ENCODE measurements at places on chromosomes 12 and 14. TPM values are rescaled to one million over a fixed set of nuclear protein-coding genes. Genes with fewer than 3 reads are reported as not detected.

DNA sequence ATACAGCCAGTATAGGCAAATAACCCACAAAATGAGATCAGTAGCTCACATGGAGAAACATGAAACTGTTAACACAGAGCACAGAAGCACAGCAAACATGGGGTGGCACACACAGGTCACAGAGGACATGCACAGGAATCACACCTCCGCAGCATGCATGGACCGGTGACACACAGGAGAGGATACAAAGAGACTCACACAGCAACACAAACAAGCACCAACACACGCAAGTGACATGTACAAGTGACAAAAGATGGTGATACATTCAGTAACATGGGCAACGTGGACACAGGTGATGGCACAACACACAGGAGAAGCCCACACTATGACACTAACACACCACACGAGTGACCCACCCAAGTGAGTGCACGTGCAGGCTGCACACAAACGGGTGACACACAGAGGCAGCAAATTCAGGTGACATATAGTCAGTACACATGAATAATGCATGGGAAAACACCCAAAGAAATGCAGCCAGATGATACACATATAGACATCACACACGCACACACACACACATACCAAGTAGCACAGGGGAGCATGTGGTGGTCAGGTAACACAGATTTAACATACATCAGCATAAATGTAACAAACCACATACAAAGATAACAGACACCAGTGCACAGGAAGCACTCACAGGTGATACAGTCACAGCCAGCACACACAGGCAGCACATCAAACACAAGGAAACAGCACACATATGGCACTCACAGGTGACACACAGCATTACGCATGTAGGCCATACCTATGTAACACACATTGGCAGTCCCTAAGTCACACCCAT is 216.0 kb upstream of the SFSWAP start:
- H3K27me3 ChIP-seq, result no peaks in the 10 kb centered on the region
- no peaks in the 10 kb centered on the region for H3K36me3 ChIP-seq
- H3K4me1 ChIP-seq, result no peaks in the 10 kb centered on the region
- DNase-seq, result no peak
- no peak overlapping the region for H3K27ac ChIP-seq

DNA sequence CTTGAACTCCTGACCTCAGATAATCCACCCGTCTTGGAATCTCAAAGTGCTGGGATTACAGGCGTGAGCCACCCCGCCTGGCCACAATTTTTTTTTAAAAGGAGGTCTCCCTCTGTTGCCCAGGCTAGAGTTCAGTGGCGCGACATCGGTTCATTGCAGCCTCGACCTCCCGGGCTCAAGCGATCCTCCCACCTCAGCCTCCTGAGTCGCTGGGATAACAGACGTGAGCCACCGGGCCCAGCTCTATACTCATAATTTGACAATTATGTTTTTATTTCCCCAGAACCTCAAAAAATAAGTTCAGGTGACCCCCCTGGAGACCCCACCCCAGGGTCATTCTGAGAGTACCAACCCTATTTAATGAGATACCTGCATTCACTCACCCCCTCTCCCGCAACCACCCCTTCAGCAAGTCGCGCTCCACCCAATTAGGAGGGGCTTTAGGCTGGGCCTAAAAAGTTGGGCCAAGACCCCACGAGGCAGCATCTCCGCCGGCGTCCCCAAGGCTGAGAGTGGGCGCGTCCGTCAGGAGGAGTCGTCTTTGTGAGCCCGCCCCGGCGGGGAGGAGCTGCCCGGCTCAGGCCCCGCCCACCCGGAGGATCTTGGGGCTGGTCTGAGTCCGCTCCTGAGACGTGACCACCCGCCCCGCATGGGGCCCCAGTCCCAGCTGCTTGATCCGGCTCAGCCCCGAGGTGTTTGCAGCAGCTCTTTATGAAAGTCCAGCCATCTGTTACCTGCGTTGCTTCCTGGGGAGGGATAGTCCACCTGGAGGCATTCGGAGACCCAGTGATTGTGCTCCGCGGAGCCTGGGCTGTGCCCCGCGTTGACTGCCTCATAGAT is at the start of gene ANKRD33:
TSS of gene ANKRD33 (plus strand) at position 628 of the 840 bp plus-strand sequence. CDS start at position 712, 84 bp downstream.
- peak within 1 kb of the TSS; percentile 60 for H3K4me3 ChIP-seq
- H3K27ac ChIP-seq, result no peak within 1 kb of the TSS
- peak; percentile 94 for DNase-seq
- peaks cover 12% of the 10 kb centered on the region for H3K4me1 ChIP-seq
- no peaks in the 10 kb centered on the region for H3K36me3 ChIP-seq
- H3K27me3 ChIP-seq, result peaks cover 12% of the 10 kb centered on the region

GRCh38 chr14:32332415-32333316 is 3.6 kb downstream of the AKAP6 start:
- H3K4me1 ChIP-seq, result peaks cover 18% of the 10 kb centered on the region
- no peaks in the 10 kb centered on the region for H3K36me3 ChIP-seq
- H3K4me3 ChIP-seq, result no peak overlapping the region
- no peak for DNase-seq
- no peaks in the 10 kb centered on the region for H3K27me3 ChIP-seq
- no peak overlapping the region for H3K27ac ChIP-seq

DNA sequence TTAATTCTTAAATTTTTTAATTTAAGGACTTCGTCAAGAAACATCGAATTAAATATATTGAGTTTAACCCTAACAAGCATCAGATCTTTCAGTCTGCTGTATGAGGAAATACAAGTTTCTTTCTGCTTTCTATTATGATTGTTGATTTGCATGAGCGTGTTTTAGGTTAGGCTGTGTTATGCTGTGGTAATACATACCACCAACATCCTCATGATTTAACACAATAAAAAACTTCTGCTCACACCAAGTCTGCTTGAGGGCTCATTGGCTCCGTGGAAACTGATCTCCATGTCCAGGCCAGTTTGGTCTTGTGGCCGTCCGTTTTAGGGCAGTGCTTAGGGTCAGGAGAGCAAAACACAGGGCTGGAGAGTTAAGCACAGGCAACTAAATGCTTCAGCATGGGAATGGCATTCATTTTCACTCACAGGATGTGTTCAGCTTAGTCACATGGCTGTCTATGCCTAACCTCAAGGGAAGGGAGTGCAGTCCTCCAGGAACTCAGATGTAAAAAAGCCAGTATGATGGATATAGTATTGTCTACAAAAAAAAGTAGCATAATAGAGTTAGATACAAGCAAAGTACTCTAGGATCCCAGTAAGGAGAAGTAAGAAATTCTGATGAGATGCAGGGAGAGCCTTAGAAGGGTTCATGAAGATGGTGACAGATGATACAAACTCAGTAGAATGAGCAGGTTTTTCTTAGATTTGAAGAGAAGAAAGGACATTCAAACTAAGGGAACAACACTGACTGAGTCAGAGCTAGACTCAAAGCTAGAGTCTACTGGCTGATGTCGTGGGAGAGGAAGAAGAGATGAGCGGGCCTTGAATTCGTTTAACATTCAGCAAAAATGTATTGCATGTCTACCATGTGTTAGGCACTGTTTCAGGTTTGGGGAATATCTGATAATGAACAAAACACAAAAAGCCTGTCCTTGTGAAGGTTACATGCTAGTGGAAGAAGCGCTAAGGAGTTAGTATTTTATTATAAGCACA is 16.3 kb downstream of the MARK3 start:
- no peaks in the 10 kb centered on the region for H3K36me3 ChIP-seq
- H3K4me3 ChIP-seq, result no peak overlapping the region
- H3K27me3 ChIP-seq, result no peaks in the 10 kb centered on the region

GRCh38 chr14:103531421-103532215 is 2.6 kb downstream of the TRMT61A start:
- no peak for DNase-seq
- no peak overlapping the region for H3K4me3 ChIP-seq
- H3K36me3 ChIP-seq, result no peaks in the 10 kb centered on the region

DNA sequence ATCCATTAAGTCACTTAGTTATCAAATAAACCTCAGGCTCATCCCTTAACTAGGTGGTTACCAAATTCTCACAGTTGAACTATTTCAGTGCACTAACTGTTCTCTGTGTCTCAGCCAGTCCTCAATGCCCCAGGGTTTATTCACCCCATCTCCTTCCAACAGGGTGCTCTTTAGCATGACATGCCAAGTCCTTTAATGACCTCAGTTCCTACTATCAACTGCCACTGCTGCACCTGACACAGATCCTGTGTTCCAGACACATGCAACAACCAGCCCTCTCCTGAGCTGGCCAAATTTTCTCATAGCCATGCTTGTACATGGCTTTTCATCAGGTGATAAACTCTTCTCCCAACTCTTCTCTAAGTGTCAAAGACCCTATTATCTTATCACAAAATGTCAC is 80.0 kb downstream of the ATXN2 start:
- no peak overlapping the region for H3K4me3 ChIP-seq
- H3K27me3 ChIP-seq, result no peaks in the 10 kb centered on the region
- peaks cover 28% of the 10 kb centered on the region for H3K36me3 ChIP-seq
- DNase-seq, result no peak
- H3K27ac ChIP-seq, result no peak overlapping the region
- no peaks in the 10 kb centered on the region for H3K4me1 ChIP-seq

DNA sequence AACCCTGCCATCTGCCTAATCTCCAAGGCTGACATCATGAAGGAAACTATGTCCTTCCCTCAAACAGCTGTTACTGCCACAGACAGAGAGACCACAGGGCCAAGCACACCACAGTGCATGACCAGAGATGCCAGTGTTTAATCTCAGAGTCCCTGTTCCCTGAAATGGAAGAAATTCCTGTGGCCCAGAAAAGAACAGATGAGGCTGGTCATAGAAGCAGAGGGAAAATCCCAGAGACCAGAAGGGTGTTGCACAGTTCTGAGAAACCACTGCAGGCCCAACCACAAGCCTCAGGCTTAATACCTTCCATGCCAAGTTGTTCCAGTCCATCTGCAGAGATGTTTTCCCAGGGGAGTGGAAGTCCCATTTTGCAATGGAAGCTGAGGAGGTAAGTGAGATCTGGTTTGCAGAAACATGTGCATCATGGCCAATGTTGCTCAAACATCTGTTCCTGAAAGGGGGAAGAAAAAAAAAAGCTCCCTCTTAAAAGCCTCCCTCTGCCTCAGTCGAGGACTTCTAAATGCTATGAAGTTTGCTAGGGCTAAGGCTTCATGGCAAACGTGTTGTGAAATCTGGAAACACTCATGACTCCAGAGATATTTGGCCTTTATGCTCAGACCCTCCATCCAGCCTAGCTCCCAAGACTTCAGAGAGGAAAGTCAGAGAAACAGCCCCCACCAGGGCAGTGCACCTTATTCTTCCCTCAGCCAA is 98.6 kb downstream of the SCARB1 start:
- DNase-seq, result no peak
- no peaks in the 10 kb centered on the region for H3K36me3 ChIP-seq
- H3K27me3 ChIP-seq, result no peaks in the 10 kb centered on the region
- no peak overlapping the region for H3K27ac ChIP-seq
- H3K4me1 ChIP-seq, result no peaks in the 10 kb centered on the region

GRCh38 chr14:54052696-54053385 is 96.2 kb upstream of the BMP4 start:
- no peaks in the 10 kb centered on the region for H3K36me3 ChIP-seq
- DNase-seq, result no peak
- no peaks in the 10 kb centered on the region for H3K4me1 ChIP-seq
- H3K27me3 ChIP-seq, result no peaks in the 10 kb centered on the region
- H3K27ac ChIP-seq, result no peak overlapping the region

DNA sequence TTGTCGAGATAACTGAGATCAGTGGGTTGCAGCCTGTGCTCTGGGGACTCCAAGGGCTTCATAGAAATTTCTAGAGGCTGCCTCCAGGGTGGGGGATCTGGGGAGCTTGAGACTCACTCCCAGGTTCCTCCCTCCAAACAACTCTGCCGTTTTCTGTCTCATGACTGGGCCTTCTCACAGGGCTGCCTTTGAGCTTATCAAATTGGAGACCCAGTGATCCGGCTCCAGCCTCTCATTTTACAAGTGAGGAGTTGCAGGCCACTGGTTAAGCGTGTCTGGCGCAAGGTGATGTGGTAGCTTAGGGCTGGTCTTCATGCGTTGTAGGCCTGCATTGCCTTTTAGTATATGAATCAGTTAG is 85.8 kb downstream of the SLC25A47 start:
- no peaks in the 10 kb centered on the region for H3K36me3 ChIP-seq
- H3K4me3 ChIP-seq, result no peak overlapping the region
- H3K4me1 ChIP-seq, result peaks cover 30% of the 10 kb centered on the region
- DNase-seq, result no peak
- H3K27ac ChIP-seq, result 0 out of 2 replicates have a peak overlapping the region, but pooled peaks have one; percentile 23

The LAG3 gene
- total RNA-seq, result 1.0 TPM

The SLCO1A2 gene
- 25.2 TPM for total RNA-seq

The CHGA gene
- total RNA-seq, result 20.9 TPM

The SLC38A4 gene
- 12.5 TPM for total RNA-seq

Measured in GM23338 (cell line).